ENCODE measurements at places on chromosomes 3 and 15.

DNA sequence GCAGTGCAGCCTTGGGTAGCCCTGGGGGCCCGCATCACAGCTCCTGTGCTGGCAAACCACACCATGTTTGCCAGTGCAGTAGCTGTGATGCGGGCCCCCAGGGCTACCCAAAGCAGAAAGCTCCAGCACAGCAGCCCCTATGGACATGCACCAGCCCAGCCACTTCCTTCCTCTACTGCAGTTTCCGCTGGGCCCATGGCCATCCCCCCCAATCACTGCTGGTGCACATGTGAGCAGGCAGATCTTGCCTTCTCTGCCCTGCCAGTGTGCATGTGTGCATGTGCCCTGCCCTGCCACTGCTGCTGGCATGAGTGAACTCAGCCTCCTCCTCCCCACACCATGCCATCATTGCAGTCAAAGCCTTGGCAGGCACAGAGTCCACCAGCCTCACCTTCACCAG, 20.1 kb upstream of the MINAR1 start:
- DNase-seq, result no peak

DNA sequence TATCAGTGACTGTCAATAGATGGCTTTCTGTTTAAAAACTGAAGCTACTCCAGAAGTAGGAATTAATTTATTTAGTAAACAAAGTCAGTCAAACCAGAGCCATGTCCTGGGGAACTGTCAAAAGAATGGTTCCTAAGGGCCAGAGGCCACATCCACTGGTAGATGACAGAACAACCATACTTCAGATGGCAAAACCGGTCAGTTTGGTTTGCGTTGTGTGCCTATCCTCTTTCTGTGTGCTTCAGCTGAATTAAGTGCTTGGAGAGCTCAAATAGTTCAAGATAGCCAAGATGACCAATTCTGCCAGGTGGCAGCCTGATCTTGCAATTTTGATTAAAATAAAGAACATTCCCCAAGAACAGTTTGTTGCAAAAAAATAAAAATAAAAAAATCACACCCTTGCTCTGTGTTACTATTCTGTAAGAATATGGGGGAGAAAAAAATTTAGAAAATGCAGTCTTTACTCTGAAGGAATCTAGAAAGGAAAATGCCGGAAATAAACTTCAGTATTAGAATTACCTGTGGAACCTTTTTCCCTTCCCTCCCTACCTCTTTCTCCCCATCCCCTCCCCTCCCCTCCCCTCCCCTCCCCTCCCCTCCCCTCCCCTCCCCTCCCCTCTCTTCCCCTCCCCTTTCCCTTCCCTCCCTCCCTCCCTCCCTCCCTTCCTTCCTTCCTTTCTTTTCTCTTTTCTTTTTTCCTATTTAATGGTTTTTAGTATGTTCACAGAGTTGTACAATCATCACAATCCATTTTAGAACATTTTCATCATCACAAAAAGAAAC, 2.5 kb downstream of the MAP3K13 start:
- no peak for DNase-seq

DNA sequence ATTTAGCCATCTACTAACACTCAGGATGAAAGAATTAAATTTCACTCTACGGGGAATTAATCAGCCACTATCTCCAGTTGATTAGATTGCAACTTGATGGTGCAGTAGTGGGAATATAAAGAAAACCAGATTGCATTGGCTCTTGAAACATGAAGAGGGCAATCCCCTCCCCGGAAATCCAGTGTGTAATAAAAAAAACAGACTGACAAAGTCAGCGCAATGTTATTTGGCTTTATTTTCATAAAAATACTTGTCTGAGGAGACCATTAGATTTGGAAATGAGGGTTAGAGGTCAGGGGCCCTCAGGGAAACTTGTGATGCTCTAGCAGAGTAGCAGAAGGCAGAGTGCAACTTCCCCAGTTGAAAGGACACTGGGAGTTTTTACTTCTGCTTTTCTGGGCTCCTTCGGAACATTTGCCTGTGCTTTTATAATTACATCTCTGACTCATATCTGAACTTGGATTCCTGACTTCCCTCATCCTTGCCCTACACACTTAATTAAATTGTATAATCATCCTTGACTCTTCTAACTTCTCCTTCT, 326.8 kb downstream of the TUSC7 start:
- DNase-seq, result no peak

- no peak for DNase-seq
Observed at GRCh38 chr3:42032693-42033349, 58.3 kb upstream of the TRAK1 start.

DNA sequence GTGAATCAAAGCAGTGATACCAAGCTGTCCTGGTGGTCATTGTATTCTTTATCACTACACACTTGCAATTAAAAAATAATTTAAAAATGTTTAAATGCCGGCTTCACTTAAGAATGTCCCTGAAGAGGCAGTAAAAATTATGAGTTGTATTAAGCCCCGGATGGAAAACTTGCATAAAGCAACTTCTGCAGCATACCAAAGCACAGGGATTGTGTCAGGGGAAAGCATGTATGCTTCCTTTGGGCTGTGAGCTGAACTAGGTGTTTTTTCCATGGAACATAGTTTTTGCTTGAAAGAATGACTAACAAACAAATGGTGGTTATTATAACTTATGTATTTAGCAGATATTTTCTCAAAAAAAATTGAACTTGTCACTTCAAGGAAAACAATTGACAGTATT, 143.1 kb downstream of the ARNT2 start:
- DNase-seq, result no peak

GRCh38 chr3:140097874-140098635, 163.1 kb downstream of the CLSTN2 start:
- DNase-seq, result no peak

- DNase-seq, result no peak
Observed at GRCh38 chr15:85381850-85382751, 1.7 kb downstream of the AKAP13 start.

- no peak for DNase-seq
Observed at GRCh38 chr3:14231998-14232501, 53.4 kb downstream of the LSM3 start.

- DNase-seq, result no peak
Observed at GRCh38 chr15:70170096-70170699, 72.5 kb upstream of the TLE3 start.

GRCh38 chr3:104578558-104578957, 788.2 kb upstream of the ALCAM start:
- no peak for DNase-seq

DNA sequence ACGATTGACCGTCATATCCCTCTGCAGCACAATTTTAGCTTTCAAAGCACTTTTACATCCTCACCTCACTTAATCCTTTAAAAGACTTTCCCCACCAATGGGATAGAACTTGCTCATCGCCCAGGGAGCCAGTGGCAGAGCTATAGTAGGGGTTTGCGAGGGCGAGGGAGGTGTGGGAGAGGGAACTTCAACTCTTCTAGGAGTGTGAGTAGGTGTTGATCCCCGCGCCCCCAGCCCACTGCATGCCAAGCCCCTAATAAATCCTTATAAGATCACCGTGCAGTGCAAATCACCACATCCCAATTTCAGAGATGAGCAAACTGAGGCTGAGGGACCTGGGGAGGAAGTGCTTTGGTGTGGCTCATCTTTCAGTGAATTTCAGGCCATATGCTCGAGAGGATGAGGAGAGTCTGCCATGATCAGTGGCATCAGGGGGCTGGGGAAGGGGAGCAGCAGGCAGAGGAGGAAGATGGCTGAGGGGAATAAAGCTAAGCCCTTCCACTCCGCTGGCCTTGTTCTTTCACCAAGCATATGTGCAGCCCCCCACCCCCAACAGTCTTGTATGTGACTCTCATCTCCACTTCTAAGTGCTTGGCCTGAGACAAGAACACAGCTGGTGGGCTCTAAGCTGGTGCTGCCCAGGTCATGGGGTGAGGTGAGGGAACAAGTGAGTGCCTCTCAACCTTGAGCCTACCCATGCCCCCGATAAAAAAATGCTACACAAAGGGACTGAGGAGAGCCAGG, 5.1 kb downstream of the INSYN1 start:
- DNase-seq, result no peak

- DNase-seq, result no peak
Observed at GRCh38 chr15:89155656-89156055, 65.7 kb downstream of the RLBP1 start.

DNA sequence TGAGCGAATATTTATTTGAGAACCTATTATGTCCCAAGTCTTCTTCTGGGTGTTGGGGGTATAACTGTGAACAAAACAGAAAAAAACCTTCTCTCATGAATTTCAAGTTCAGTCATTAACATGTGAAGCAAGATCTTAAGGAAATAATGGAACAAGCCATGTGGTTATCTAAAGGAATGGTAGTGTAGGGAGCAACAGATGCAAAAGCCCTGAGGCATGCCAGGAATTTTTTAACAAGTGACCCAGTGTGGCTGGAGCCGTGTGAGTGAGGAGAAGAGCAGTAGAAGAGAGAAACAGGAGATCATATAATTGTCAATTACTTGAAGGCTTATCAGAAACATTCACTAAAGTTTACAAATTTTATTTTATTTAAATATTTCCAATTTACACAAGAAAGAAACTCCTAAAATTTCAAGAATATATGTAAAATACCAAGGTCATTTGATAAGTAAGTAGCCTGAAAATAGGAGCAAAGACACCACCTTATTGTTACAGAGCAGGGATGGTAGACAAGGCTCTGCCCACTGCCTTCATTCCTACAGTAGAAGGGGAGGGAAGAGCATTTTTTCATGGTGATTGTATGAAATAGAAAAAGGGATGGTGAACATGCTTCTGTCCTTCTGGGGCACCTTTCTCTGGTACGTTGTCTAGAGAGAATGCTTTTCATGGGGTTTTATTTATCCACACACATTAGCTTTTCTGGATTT, 345.1 kb downstream of the PLOD2 start:
- no peak for DNase-seq
